ENCODE measurements at places on chromosomes 1 and 21. TPM values are rescaled to one million over a fixed set of nuclear protein-coding genes. Genes with fewer than 3 reads are reported as not detected.

Gene HCN3
- 3.8 TPM for total RNA-seq

Gene LGR6
- 0.68 TPM for total RNA-seq

Gene SLAMF8
- 0.14 TPM for total RNA-seq

Gene RYR2
- not detected for total RNA-seq

Measured in kidney epithelial cell (primary cell).